ENCODE measurements at places on chromosomes 5 and 9.

DNA sequence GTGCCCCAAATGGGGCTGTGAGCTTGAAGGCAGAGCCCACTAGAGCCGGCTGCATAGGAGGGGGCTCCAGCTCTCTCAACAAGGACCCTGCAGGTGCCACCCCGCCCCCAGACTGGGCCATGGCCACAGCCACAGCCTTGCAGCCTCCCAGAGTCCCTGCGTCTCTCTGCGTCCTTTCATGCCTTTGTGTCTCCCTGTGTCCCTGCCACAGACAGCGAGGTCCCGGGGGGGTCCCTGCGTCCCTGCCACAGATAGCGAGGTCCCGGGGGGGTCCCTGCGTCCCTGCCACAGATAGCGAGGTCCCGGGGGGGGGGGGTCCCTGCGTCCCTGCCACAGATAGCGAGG lies 6.3 kb downstream of the NOXA1 start:
- DNase-seq, result no peak

DNA sequence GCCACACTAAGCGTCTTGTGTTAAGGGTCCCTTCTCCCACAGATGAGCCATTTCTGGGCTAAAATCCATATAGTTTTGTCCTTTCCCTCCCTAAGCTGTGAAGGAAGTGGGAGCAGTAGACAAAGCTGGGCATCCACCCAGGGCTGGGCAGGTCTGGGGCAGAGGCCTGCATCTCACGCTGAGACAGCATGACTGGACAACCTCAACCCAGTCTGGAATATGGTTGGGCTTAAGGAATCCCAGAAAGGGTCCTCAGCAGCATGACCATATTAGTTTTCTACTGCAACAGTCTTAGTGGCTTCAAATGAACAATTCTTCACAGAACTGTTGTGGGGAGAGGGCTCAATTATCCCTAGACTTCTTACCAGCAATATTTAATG lies 173.8 kb downstream of the AUH start:
- no peak for DNase-seq

- DNase-seq, result no peak
Observed at GRCh38 chr5:15789642-15790041, 289.7 kb downstream of the FBXL7 start.

- no peak for DNase-seq
Observed at GRCh38 chr9:124265551-124265950, 7.8 kb downstream of the NEK6 start.

DNA sequence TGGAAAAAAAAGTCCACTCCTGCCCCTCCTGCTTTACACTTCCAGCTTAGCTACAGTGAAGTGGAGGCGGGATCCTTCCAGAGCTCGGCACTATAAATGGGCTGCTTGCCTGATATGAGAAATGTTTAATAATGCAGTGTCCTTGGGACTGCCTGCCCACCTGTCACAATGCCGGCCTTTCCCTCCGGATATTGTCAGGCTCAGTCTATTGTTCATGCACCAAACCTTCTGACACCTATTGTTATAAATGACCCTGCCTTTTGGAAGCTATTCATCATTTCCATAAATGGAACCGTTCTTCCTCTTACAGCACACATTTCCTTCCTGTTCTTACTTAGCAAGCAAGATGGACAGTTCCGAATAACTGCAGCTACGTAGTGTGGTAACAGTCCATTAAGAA lies 146.3 kb downstream of the DMAC1 start:
- DNase-seq, result no peak

DNA sequence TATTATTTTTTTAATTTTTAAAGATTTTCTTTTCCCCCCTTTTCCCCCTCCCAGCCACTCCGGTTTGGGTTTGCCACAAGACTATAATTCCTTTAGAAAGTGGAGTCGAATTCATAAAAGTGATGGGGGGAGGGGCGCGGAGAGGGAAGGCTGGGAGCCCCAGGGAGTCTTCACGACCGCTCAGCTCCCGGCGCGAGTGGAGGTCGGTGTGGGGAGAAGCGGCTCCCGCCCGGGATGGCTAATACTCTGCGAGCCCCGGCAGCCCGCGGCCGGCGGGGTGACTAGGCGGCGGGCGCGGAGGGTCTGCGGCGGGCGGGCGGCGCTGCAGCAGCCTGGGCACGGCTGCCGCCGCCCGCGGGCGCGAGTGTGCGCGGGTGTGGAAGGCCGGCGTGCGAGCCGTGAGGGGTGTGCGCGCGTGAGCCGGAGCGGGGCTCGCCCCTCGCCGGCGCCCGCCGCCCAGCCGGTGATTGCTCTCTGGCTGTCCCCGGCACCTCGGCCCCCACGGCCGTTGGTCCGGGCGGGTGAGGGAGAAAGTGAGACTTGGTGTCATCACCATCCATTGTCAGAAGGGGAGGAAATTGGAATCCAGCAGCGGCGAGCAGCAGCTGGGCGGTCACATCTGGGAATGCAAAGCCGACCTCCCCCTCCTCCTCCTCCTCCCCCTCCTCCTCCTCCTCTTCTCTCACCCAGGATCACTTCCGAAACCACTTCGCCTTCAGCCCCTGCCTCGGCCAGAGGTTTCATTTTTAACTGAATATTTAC lies at the start of gene PARP8:
Gene PARP8, plus strand, starts transcription at position 377 of the 762 bp plus-strand sequence. CDS start 459 bp downstream, outside the sequence.
- DNase-seq, result peak; percentile 29

DNA sequence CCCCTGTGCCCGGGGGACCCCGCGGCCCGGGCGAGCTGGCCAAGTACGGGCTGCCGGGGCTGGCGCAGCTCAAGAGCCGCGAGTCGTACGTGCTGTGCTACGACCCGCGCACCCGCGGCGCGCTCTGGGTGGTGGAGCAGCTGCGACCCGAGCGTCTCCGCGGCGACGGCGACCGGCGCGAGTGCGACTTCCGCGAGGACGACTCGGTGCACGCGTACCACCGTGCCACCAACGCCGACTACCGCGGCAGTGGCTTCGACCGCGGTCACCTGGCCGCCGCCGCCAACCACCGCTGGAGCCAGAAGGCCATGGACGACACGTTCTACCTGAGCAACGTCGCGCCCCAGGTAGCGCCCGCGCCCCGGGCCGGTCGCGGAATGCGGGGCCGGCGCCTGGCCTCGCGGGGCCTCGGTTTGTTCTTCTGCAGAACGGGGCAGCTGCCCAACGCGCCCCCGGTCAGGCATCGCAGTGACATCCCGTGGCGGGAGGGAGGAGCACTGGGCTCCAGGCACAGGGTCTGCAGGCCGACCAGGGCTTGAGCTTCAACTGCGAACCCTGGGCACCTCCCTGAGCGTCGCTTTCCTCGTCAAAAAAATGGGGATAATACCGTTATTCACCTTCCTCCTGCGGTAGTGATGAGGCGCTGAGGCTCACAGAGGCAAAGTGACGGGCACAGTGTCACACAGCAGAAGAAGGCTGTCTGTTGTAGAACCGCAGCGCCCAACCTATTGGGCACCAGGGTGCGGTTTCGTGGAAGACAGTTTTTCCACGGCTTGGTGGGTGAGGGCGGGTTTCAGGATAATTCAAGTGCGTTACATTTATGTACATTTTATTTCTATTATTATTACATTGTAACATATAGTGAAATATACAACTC lies 777 bp downstream of the ENDOG start:
- peak; percentile 21 for DNase-seq
